Kasumi-1 (cell line): ENCODE measurements at places on chromosomes 5 and 9.
A peak's percentile ranks its signal among the peaks of the same experiment; 100 is the strongest.

- DNase-seq: no peak
These were observed 9.3 kb upstream of the ANKDD1B start for GRCh38 chr5:75601996-75602395.

DNA sequence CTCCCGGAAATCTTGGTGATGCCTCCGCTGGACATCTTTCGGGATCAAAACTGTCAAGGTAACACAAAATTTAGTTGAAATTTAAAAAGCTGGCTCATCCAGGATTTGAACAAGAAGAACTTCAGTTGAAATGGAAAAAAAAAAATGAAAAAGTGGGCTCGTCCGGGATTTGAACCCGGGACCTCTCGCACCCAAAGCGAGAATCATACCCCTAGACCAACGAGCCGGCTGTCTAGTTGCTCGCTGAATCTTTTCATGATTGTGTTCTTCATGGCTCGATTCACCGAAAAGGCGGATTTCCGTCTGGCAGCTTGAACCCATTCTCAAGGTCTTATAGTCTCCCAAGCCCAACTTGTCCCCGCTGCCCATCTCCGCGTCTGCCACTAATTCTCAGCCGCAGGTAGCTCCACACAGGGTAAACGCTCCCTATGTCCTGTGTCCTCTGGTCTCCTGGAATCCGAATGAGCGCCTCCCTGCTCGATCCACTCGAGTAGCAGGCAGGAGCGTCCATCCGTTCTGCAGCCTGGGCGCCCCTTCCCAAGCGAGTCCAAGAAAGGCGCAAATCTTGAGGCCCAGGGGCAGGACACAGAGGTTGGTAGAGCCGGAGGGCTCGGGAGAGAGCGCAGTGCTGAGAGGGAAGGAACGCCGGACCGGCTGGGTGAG is 16.2 kb downstream of the TRIM7 start:
- DNase-seq: no peak

DNA sequence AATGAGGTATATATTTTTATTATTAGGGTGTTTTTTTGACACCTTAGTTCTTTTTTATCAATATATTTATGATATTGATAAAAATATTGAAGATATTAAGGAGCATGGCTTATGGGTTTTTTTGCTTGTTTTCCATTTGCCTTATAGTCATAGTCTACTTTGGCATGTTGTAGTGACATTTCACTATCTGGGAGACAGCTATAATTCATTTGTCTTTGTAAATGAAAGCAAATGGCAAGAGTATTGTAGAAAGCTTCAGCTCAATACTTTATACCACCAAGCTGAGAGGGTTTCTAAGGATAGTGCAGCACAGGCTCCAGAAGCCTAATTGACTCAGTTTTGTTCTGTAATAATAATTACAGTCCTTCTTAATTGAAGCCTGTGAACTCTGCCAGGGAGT is 1182.3 kb downstream of the EFNA5 start:
- no peak for DNase-seq

DNA sequence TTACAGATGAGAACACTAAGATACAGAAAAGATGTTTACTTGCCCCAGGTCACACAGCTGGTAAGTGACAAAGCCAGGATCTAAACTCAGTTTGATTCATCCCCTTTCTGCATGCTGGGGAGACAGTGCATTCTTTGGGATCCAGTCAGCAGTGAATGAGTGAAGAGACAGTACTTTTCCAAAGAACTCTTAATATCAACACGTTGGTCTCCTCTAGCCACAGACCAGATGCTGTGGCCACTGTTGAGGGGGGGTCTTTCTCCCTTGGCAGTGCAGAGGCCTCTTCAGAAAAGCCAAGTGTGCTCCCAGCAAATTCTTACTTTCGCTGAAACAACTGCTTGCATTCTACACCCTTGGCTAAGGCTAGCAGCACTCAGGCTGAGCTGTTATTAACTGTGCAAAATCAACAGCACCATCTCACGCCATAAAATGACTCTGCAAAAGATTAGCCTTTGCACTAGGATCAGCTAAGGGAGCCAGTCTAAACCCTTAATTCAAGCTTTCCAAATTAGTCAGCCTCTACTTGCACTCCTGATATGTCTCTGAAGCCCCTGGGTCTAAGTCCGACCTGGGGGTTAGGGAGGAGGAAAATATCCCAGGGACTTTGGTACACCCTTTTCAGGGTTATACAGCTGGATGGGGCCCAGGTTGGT is 4.8 kb upstream of the TMEM171 start:
- DNase-seq: no peak

GRCh38 chr5:175032741-175033151 is 308.4 kb downstream of the MSX2 start:
- DNase-seq: no peak

DNA sequence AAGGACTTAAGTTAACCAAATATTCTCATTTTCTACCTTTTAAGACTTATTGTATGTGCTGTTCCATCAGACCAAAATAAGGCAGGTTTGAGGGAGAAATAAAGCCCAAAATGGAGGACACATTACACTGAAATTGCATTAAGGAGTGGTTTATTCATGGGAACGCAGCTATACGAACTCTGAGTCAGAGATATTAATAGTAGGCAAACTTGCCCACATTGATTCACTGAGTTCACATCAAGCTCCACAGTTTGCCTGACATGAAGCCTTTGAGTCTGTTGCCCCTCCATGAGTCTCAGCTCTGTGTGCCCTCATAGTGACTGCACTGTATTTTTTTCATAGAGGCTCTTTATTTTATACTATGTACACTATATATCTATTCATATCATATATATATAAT is 135.0 kb upstream of the SNX2 start:
- no peak for DNase-seq

DNA sequence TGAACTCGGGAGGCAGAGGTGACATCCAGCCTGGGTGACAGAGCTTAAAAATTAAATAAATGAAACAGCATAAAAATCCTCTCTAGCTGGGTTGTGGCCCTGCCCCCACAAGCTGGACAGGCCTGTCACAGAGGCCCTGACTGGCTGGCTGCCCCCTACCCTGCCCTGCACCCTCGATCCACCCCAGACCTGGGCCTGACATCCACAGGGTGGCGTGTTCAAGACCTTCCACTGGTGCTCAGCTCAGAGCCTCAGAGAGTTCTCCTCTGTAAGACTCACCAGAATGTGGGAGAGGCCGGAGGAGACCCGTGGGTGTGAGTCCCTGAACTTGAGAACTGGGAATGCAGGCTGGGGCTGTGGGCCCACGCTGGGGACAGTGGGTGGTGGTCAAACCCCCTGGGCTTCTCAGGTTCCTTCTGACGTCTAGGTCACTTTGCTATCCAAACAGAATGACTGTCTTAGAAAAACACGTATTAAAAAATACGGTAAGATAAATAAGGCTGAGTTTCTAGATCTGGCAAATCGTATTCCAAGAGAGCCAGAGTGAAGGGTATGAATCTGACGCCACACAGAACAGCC is 9.7 kb upstream of the WDR38 start:
- DNase-seq: no peak

GRCh38 chr9:125183054-125183453 is 6.5 kb downstream of the PPP6C start:
- no peak for DNase-seq

DNA sequence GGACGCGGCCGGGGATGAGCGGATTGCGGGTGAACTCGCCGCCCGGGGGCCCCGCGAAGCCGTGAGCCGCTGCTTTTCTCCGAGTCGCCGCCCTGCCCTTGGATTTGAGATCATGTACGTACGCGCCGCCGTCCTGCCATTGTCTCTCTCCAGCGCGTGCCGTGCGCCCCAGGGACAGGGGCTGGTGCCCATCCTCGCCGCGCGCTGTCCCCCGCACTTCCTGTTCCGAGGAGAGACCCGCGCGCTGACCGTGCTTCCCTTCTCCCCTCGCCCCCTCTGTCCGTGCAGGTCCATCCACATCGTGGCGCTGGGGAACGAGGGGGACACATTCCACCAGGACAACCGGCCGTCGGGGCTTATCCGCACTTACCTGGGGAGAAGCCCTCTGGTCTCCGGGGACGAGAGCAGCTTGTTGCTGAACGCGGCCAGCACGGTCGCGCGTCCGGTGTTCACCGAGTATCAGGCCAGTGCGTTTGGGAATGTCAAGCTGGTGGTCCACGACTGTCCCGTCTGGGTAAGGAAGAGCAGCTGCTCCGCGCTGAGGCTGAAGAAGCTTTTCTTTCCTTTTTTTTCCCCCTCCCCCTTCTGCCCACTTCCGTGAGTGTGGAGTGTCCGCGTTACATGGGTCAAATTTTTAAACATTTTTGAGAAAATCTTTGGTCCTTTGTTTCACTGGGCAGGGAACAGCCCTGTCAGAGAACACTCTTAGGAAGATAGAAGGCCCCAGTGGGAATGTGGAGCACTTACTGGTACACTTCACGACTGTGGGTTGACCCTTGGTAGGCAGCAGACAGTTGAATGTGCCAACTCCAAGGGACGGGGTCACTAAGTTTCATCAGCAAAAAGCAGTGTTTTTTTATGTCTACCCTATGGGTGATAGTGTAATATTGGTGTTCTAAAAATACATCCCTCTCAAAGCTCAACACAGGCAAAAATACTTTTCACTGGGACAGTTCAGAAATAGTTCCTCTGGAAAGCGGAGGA is 727 bp downstream of the RHOBTB3 start:
- DNase-seq: peak; percentile 39

DNA sequence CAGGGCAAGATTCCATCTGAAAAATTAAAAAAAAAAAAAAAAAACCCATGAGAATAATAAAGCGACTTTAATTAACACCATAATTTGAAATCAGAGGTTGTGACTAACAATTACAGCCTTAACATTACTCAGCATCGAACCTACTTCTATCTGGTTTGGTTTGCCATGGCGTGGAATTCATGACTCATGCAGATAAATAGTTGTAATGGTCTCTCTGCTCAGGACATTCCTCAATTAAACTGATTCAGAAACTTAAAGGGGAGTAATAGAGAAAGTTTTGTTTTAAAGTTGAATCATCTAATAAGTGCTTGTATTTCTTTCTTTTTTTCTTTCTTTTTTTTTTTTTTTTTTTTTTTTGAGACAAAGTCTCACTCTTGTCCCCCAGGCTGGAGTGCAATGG is 135.5 kb downstream of the SPATA31D1 start:
- DNase-seq: no peak

GRCh38 chr9:119956111-119956510 is 586.9 kb upstream of the BRINP1 start:
- no peak for DNase-seq

GRCh38 chr5:112885001-112885400 is 23.9 kb downstream of the SRP19 start:
- DNase-seq: no peak

DNA sequence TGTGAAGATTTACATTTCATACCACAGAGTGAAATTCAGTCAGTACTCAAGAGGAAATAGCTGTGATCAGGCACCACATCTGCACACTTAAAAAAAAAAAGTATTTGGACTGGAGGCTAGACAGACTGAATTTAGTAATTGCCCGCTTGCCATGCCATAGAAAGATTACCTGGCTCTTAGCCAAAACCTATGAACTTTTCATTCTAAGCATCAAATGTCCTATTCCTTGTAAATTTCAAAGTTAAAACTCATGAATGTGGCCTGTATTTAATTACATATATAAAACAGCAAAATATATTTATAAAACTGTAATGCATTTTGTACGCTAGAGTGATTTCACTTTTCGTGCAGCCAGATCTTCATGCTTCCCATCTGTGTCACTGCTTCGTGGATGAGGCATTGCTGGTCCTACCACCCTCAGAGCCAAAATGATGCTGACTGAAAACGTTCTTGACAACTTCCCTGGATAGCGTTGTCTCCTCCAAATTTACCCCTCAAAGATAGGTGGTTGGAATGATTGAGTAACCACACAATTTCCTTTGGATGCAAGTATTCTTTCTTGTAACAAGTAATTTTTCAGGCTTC is 447.9 kb upstream of the SGCD start:
- no peak for DNase-seq

DNA sequence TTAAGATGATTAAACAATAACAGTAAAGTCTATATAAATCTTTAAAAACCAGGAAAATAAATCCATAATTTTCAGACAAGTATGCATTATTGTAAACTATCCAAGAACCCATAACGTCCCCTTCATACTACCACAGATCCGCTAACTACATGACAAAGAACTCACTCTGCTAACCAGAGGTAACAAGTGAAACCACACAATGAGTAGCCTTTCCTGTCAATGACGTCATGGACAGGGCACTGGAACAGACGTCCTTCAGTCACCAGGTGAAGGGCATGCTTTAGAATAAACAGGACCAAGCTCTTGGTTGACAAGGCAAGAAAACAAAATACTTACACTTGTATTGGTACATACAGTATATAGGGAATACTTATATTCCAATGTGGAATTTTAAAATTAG is 45.2 kb downstream of the RNF130 start:
- no peak for DNase-seq

DNA sequence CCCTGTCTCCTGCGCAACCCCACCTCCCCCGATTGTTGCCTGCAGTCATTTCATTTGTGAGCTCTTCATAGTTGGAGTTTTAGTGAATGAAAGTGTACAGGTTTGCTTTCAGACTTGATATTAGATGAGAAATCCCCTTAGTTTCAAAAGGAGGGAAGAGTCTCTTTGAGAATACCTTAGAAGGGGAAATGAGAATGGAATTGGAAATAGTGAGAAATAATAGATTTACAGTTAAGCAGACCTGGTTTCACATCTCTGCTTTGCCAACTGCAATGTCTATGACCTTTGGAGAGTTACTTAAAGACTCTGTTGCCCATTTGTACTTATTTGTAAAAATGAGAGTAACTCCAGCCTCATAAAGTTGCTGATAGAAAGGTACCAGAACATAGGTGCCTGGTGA is 120.4 kb downstream of the ZNF462 start:
- no peak for DNase-seq

DNA sequence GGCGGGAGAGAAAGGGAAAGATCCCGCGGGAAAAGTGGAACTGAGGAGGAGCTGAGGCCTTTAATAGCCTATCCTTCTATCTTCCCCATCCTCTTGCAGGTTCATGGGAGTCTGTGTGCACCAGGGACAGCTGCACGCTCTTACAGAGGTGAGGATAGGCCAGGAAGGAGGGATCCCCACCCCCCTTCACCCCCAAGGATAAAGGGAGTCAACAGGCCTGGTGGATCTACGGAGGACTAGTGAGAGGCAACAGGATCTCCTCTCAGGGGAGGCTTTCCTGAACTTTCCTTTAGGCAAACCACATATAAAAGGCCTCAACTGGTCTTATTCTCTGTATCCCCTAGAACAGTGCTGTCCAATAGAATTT is 1.1 kb downstream of the TESK1 start:
- no peak for DNase-seq

- no peak for DNase-seq
These were observed 69.5 kb upstream of the HAND1 start for GRCh38 chr5:154547551-154547950.

DNA sequence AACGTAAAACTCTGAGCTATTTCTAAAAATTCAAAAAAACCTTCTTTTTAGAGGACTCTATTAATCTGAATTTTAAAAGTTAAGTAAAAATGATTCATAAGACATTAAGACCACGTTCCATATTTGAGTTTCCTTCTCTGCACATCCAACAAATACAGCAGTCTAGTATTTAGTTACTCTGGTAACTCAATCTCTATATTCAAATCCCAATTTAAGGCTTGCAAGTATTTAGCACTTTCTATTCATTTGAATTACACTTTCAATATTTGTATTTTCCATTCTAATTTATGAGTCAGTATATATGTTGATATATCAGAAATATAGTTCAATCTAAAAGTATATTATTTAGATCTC is 17.7 kb downstream of the RFX3 start:
- no peak for DNase-seq
